ENCODE measurements at places on chromosomes 11 and 22. TPM values are rescaled to one million over a fixed set of nuclear protein-coding genes. Genes with fewer than 3 reads are reported as not detected.

The LRRC10B gene
- total RNA-seq, result not detected

The SLC6A5 gene
- total RNA-seq, result not detected

The FAT3 gene
- 0.80 TPM for total RNA-seq

The MUC2 gene
- not detected for total RNA-seq

The WNT7B gene
- 112 TPM for total RNA-seq

The APOA4 gene
- total RNA-seq, result not detected

The FREY1 gene
- total RNA-seq, result not detected

The ELFN2 gene
- 4.6 TPM for total RNA-seq

The WT1 gene
- total RNA-seq, result 3.0 TPM

All from epithelial cell of proximal tubule (primary cell).